ENCODE measurements at places on chromosomes 1 and 21. TPM values are rescaled to one million over a fixed set of nuclear protein-coding genes. Genes with fewer than 3 reads are reported as not detected.
A peak's percentile ranks its signal among the peaks of the same experiment; 100 is the strongest.

- H3K27ac ChIP-seq: peak overlapping the region; percentile 92
- DNase-seq: peak; percentile 90
- H3K36me3 ChIP-seq: peaks cover 13% of the 10 kb centered on the region
- H3K4me3 ChIP-seq: no peak overlapping the region
- peaks cover 7% of the 10 kb centered on the region for H3K27me3 ChIP-seq
These were observed 428 bp downstream of the POGZ start for GRCh38 chr1:151458802-151459330.

- H3K4me1 ChIP-seq: no peaks in the 10 kb centered on the region
- H3K27ac ChIP-seq: no peak overlapping the region
- H3K4me3 ChIP-seq: no peak overlapping the region
- DNase-seq: no peak
These were observed 28.0 kb downstream of the IARS2 start for GRCh38 chr1:220121791-220122530.

MYBPH gene
- not detected for total RNA-seq

GRCh38 chr1:43660355-43660754 lies 10.4 kb downstream of the KDM4A start:
- no peak overlapping the region for H3K27ac ChIP-seq
- peaks cover 95% of the 10 kb centered on the region for H3K36me3 ChIP-seq
- H3K4me1 ChIP-seq: no peaks in the 10 kb centered on the region
- peak; percentile 81 for DNase-seq

- H3K4me1 ChIP-seq: no peaks in the 10 kb centered on the region
- H3K36me3 ChIP-seq: no peaks in the 10 kb centered on the region
- no peaks in the 10 kb centered on the region for H3K27me3 ChIP-seq
- no peak overlapping the region for H3K27ac ChIP-seq
- DNase-seq: peak; percentile 80
- H3K4me3 ChIP-seq: no peak overlapping the region
These were observed 499.2 kb downstream of the OMA1 start for GRCh38 chr1:58047265-58047858.

DNA sequence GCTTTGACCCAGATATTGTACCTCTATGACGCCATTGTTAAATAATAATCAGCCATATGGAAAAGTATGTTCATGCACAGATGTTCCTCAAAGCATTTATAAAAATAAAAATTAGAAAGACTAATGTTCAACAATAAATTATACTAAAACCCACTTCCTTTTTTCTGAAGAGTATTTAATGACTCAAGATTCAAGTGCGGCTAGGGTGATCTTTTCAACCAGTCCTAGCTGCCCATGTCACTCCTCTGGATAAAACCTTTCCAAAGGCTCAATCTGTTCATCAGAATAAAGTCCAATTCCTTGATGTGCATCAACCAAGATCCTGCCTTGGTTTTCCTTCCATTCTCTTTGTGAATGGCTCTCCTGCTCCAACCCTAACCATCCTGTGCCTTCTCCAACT lies 292.0 kb downstream of the VAV3 start:
- no peaks in the 10 kb centered on the region for H3K36me3 ChIP-seq
- no peaks in the 10 kb centered on the region for H3K27me3 ChIP-seq
- no peak overlapping the region for H3K27ac ChIP-seq
- no peak overlapping the region for H3K4me3 ChIP-seq

- H3K27ac ChIP-seq: no peak overlapping the region
- no peak for DNase-seq
- H3K36me3 ChIP-seq: no peaks in the 10 kb centered on the region
- H3K4me1 ChIP-seq: no peaks in the 10 kb centered on the region
- H3K27me3 ChIP-seq: no peaks in the 10 kb centered on the region
These were observed 138.0 kb downstream of the HS2ST1 start for GRCh38 chr1:87052400-87052799.

GRCh38 chr1:115949156-115949555 lies 27.2 kb upstream of the SLC22A15 start:
- no peaks in the 10 kb centered on the region for H3K4me1 ChIP-seq
- no peaks in the 10 kb centered on the region for H3K36me3 ChIP-seq
- H3K27ac ChIP-seq: no peak overlapping the region
- DNase-seq: no peak
- H3K4me3 ChIP-seq: no peak overlapping the region

DNA sequence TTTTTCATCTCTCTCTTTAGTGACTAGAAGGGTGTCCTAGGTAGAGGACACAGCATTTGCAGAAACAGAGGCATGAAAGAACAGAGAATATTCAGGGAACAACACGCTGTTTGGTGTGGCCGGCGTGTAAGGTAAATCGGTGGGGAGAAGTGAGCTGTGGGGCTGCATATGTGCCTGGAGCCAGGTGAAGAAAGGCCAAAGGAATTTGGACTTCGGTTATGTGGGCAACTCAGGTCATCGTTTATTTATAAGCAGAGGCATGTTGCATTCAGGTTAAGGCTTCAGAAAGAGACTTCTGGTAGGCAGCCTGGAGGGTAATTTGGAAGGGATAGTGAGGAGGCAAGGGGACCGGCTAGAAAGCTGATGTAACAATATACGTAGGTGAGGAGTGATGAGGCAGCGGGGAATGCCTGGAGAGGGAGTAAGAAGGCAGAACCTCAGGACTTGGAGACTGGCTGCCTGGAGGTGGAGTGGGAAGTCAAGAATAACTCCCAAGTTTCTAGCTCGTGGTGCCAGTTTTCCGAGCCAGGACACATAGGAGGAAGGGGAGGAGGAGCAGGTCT lies 64.1 kb upstream of the ACOT11 start:
- no peak overlapping the region for H3K27ac ChIP-seq
- no peak overlapping the region for H3K4me3 ChIP-seq
- H3K36me3 ChIP-seq: no peaks in the 10 kb centered on the region
- DNase-seq: no peak
- H3K4me1 ChIP-seq: peaks cover 10% of the 10 kb centered on the region
- no peaks in the 10 kb centered on the region for H3K27me3 ChIP-seq

DNA sequence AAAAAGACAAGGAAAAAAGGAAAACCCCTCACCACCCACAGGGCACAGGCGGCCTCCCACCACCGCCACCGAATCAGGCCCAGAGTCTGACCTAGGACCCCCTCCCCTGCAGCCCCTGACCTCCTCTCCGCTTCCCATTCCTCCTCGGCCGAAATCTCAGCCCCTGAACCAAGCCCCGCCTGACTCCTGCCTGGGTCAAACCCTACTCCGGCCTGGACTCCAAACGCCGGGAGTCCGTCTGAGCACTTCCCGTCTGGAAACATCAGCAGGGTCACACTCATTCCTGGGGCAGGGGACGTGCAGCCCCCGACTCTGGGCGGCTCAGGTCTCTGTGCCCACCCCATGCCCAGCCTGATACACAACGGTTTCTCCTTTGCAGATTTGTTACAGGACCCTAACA lies 26.4 kb upstream of the SUMO3 start:
- no peaks in the 10 kb centered on the region for H3K4me1 ChIP-seq
- DNase-seq: peak; percentile 72
- no peaks in the 10 kb centered on the region for H3K27me3 ChIP-seq
- no peak overlapping the region for H3K27ac ChIP-seq
- H3K4me3 ChIP-seq: no peak overlapping the region

TMEM125 gene
- total RNA-seq: 15.6 TPM

TIE1 gene
- total RNA-seq: 0.70 TPM

CSDE1 gene
- 492 TPM for total RNA-seq

ATP1A4 gene
- not detected for total RNA-seq

DNA sequence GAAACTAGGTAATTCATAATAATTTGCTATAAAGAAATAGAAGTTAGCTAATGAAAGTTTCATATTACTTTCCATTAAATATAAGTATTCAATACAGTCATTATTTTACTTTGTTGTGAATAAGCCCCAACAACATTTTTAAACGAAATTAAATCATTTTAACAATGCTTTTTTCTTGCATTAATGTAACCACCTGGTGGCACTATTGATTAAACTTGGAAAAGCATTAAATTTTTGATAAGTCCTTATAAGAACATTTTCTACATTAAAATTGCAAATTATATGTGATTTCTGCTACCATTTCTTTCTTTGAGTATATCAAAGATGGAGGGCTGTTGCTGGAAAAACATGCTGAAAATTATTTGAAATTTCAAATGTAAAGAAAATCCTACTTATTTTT lies 918.8 kb upstream of the TMPRSS15 start:
- H3K27me3 ChIP-seq: no peaks in the 10 kb centered on the region
- no peaks in the 10 kb centered on the region for H3K4me1 ChIP-seq
- DNase-seq: no peak
- no peak overlapping the region for H3K27ac ChIP-seq
- no peak overlapping the region for H3K4me3 ChIP-seq

GRCh38 chr1:212860713-212861581 lies 2.9 kb downstream of the FLVCR1 start:
- H3K4me1 ChIP-seq: peaks cover 3% of the 10 kb centered on the region
- H3K27me3 ChIP-seq: no peaks in the 10 kb centered on the region
- peak; percentile 79 for DNase-seq
- peaks cover 58% of the 10 kb centered on the region for H3K36me3 ChIP-seq

GRCh38 chr1:30822006-30822405 lies 64.4 kb upstream of the LAPTM5 start:
- no peak for DNase-seq
- H3K36me3 ChIP-seq: no peaks in the 10 kb centered on the region
- H3K27me3 ChIP-seq: peaks cover 14% of the 10 kb centered on the region
- no peak overlapping the region for H3K27ac ChIP-seq
- peaks cover 1% of the 10 kb centered on the region for H3K4me1 ChIP-seq

TMEM200B gene
- 54.8 TPM for total RNA-seq

CELF3 gene
- not detected for total RNA-seq

KRTAP19-3 gene
- total RNA-seq: not detected

Data from endodermal cell (in vitro differentiated cells).